ENCODE measurements at places on chromosomes 5 and 9.

- DNase-seq = no peak
These were observed 41.6 kb upstream of the SLC12A7 start for GRCh38 chr5:1153428-1153827.

GRCh38 chr9:74771262-74771585, 116.5 kb downstream of the TRPM6 start:
- DNase-seq = no peak

- no peak for DNase-seq
These were observed 1.4 kb downstream of the ZFR start for GRCh38 chr5:32443145-32443540.

DNA sequence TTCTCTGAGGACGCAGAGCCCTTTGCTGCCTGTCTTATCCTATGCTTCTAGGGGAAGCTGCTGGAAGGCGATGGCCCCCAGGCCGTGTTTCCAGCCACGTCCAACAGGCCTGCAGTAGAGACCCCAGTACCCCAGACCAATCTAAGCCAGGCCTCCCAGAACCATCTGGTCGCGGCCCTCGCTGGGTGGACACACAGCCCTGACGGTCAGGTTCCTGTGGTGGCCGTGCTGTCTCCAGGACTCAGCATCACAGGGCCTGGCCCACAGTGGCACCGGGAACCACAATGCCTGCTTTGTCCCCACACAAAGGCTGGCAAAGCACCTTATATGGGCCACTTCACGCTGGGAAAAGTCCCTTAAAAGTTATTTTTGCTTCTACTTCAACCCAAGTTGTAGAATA, 44.5 kb downstream of the SEMA4D start:
- no peak for DNase-seq

GRCh38 chr5:131846536-131846935, 49.7 kb upstream of the FNIP1 start:
- no peak for DNase-seq

DNA sequence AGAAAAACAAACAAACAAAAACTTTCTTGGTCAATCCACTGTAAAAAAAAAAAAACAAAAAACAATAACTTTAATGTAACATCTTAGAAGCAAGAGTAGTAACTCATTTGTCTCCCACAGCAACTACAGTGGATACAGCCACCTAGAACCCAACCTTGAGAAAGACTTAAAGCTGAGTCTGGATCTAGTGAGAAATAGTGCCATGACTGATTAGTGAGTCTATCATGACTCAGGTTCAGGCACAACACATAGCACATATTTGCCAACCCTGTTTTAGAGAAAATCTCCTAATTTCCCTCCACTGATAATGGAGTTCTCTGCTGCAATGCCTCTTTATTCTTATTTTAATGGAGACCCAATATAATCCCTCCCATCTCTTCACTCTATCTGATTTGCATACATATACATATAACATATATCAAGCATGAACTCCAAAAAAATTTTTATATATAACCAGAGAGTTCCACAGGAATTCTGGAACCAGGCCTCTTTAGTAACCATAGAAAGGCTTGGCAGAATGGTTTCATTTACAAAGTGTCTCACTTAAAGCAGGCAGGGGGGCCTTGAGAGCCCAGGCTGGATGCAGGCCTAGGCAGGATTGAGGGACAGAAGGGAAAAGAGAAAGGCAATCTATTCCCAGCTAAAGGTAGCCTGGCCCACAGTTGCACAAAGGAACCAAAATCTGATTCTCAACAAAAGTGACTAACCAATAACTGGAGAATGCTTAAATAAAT, 11.9 kb upstream of the NR4A3 start:
- DNase-seq = no peak

- DNase-seq = no peak
These were observed 6.7 kb downstream of the RNF44 start for GRCh38 chr5:176530393-176530982.

DNA sequence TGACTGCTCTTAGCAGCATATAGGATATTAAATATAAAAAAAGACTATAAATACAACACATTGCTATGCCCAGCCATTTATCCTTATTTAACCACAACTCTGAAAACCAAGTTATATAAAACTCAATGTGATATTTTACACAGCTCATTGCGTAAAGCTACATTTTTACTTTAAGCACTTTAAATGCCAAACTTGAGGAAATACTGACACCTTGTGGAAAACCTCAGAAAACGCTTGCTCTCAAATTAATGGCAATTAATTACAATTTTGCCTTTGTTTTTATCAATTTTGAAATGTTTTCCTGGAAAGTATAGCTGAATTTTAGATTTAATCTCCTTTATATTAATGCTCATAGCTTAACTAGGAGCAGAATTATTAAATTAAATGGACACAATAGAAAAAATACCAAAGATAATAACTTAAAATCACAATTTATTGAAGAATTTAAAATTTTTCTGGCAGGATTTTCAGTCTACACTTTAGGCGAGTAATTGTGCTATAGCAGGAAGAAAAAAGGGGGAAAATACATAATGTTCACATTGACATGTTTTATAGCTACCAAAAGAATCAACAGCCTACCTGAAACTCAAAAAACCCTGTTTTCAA, 25.2 kb upstream of the PLAC8L1 start:
- DNase-seq = no peak

GRCh38 chr9:89464300-89464901, 33.5 kb downstream of the SEMA4D start:
- no peak for DNase-seq

DNA sequence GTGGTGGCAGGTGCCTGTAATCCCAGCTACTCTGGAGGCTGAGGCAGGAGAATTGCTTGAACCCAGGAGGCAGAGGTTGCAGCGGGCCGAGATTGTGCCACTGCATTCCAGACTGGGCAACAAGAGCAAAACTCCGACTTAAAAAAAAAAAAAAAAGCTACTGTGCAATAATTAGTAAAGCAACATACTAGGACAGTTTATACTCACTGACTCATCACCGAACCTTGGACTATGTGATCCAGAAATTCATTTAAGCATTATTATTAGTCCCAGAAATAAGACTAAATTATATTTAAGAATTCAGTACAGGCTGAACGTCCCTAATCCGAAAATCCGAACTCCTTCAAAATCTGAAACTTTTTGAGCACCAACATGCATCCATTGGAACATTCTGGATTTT, 37.8 kb downstream of the GOLPH3 start:
- DNase-seq = no peak

GRCh38 chr5:181151146-181151545, 3.8 kb downstream of the OR2V2 start:
- DNase-seq = no peak

- no peak for DNase-seq
These were observed 65.2 kb upstream of the RANBP3L start for GRCh38 chr5:36366883-36367282.

DNA sequence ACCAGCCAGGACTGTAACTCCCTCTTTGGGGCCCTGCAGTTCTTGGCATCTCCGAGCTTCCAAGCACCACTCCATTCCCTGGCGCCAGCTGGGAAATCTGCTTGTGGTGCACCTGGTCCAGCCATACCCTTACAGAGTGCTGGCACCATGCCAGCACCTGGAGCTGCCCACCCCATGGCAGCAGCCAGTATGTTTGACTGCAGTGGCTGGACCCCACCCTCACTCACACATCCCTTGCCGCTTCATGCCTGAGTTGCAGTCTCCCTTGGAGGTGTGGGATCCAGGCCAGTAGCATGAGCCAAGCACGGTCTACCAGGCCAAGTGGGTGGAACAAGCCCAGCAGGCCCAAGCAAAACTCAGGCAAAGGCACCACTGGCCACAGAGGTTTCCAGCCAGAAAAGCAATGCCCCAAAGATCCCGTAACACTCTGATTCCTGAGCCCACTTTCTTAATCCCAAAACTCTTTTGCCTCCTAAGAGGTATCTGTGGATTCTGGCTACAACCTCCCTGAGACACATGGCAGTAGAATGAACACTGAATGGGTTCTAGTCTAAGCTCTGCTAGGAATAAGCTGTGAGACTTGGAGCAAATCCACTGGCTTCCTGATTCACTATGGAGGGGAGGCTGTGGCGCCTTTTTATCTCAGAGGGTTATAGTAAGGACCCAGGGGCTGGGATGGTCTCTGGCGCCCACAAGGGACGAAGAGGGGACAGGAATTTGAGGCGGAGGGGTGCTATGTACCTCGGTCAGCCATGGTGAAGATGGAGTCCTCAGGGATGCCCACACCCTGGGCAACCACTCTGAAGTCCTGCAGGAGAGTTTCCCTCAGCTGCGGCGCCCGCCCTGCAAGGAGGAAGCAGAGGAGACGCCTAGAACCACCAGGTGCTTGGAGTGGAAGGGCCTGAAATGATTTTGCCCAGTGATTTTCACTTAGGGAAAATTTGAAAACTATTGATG, 5.6 kb downstream of the AMBP start:
- no peak for DNase-seq

- DNase-seq = no peak
These were observed 26.9 kb upstream of the RNF38 start for GRCh38 chr9:36426945-36427344.

DNA sequence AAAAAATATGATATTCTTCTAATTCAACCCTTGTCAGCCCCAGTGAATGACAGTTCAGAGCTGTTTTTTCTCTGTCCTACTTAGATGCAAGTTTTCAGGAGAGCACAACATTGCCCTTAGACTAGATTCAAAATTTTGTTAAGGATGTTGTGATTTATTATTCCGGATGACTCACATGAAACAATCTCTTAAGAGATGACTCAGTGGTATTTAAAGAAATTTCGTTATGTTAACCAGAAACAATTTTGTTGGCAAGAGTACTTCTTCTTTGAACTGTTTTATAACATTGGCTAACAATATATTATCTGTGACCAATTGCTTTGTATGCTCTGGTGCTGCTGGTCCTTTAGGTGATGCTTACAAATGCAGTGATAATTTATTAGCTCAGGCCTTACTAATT, 132.0 kb downstream of the IZUMO3 start:
- DNase-seq = no peak

- DNase-seq = no peak
These were observed 882.6 kb downstream of the PTPRD start for GRCh38 chr9:9730174-9730573.

DNA sequence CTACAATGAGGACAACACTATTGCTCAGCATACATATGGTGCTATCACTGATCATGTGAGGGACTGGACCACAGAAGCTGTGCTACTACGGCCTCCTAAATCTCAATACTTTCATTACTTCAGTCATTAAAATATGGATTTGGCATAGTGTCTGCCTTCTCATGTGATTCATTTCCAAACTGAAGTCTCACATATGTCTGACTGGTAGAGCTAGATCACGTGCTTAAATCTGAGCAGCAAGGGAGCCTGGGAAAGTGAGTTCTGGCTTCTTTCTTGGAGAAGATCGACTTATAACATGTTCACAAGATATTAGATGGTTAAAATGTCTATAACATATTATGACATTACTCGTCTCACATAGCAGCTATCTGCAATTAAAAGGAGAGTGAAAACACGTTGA, 8.3 kb downstream of the KIF4B start:
- DNase-seq = no peak

DNA sequence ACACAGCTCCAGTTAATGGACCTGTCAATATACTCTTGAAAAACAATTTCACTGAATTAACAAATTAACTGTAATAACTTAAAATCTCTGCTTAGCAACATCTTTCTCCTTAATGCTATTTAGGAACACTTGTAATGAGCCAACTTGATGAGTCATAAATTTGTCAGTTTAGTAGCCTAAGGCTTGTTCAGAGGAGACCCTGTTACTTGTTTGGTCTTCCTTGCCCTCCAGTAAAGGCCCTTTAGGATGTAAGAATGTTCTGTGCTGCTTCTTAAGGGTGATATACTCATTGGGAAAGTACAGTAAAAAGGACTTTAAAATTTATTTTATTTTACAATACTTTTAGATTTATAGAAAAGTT, 11.4 kb upstream of the MATR3 start:
- no peak for DNase-seq

DNA sequence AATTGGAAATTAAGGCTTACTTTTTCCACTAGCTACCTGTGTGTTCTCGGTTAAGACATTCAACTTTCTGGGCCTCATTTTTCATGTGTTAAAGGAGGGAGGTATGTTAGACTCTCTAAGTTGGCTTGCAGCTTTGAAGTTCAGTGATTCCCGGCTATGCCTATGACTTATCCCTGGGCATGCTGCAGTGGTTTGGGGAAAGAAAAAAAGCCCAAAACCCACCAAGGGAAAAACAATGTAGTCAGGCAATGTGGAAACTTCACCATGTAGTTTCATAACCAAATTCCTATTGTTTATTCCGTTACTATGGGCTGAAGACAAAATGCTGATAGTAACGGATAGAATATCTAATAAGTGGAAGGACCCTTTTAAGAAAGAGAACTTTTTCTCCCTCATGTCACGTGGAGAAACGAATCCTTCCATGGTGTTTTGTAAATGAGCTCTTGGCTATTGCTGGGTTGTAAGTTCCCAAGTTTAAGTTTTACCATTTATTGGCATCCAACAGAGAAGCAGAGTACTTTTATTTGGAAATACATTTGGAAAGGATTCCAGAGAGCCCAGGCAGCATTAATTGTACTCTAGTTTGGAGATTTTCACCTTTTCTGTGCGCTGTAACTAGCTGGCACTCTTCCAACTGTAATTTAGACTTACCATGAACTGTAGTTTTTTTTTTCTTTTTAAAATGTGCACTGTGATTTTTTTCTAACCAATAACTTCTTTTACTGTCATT, 84.9 kb upstream of the MPDZ start:
- DNase-seq = no peak

GRCh38 chr9:103116246-103116645, 121.1 kb downstream of the CYLC2 start:
- DNase-seq = no peak

DNA sequence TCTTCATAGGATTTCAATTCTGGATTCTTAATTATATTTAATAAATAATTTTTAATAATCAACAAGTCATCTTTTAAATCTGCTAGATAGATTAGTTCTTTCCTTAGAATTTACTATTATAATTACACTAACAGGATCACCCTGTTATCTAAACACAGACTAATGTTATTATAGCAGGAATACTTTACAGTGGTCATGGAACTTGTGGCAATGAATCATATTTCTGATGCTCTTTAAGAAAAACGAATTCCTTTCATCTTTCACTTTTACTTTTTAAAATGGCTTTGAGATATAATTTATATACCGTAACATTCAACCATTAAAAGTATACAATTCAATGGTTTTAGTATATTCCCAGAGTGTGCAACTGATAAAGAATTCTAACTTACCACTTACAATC, 29.7 kb upstream of the CDK5RAP2 start:
- no peak for DNase-seq

DNA sequence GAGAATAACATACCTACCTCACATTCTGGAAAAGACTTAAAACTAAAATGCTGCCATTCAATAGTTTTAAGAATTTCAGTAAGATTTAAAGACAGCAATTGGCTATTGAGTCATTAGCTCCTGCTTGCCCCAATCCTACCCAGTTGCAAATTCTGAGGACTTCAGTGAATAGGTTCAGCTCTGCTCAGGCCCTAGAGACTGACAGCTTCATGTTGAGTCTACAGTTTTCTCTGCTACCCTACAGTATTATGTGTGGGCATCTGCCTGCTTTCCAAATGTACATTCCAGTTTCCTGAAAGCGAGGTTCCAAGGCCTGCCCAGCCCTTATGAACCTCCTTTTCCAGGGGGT, 61.5 kb downstream of the ARSB start:
- no peak for DNase-seq

GRCh38 chr5:168676501-168676900, 97.3 kb upstream of the PANK3 start:
- DNase-seq = no peak

Measured in effector memory CD4-positive, alpha-beta T cell (primary cell).